ENCODE measurements at places on chromosomes 5 and 9.
A peak's percentile ranks its signal among the peaks of the same experiment; 100 is the strongest.

- DNase-seq, result no peak
These were observed at the start of gene DMRTA1 for GRCh38 chr9:22446589-22446949. Gene DMRTA1, plus strand, starts transcription at chr9:22446824. Its CDS starts 242 bp downstream, at chr9:22447066.

GRCh38 chr9:2461892-2462291, 159.7 kb upstream of the VLDLR start:
- DNase-seq, result no peak

DNA sequence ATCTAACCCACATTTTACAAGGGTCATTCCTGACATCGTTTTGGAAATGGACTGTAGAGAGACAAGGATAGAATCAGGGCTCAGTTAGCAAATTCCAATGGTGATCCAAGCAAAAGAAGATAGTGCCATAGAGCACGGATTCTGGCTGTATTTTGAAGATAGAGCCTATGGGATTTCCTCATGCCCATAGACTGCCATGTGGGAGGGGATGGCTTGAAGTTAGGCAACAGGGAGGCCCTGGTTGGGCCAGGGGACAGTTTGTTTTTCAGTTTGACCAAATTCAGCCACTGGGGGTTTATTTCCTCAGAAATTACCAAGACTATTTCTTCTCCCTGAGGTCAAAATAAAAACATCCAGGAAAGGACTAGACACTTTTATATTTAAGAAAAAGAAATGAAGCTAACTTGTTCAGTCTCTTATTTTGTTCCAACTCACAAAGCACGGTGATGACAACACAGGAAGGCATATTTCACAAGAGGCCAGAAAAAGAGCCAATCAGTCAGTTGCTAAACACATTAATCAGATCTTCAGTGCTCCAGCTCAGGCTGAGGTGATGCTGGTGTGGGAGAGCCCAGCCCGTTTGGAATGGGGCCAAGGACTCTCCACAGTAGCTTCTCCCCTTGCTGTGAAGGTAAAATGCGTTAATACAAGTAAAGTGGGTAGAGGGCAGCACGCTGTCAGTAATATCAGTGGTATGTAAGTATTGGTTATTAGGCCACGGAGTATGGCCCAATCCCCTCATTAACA, 4.4 kb upstream of the DCTN4 start:
- no peak for DNase-seq

GRCh38 chr9:13292782-13293181, 13.3 kb upstream of the MPDZ start:
- no peak for DNase-seq

DNA sequence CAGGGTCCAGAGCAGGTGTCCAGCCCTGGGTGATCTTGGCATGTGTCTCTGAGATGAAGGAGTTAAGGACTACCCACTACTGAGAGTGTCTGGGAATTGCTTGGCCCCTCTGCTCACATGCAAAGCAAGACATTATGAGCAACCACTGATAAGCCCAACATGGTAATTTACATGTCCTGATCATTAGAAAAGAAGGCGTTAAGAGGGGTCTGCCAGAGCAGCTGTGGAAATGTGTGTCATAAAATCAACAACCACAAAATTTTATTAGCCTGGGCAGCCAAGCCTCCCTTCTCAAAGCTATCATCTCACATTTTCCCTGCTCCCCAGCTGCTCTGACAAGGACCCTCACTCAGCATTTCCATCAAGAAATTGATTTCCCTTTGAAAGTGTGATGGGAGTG, 351.0 kb downstream of the SPOCK1 start:
- no peak for DNase-seq

DNA sequence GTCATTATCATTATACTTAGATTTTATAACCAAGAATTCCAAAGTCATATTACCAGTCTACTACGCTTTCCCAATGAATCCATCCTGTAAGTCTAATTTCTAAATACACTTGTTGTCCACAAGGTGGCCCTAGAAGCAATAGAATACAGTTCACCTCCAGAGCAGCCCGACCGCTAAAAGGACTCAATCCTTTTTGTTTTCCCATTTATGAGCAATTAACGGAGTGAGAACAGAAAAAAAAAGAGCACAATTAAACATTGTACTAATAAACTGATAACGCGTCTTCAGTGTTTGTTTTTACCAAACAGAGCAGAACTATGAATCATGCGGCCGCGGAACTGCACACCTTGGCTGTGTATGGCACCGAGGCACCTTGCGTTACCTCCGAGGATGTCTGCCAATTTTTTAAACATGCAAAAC, 160.7 kb upstream of the DAPK1 start:
- peak; percentile 3 for DNase-seq
